ENCODE measurements at places on chromosomes 16 and 17. TPM values are rescaled to one million over a fixed set of nuclear protein-coding genes. Genes with fewer than 3 reads are reported as not detected.

The SPAG5 gene
- total RNA-seq, result 13.7 TPM

The SPNS3 gene
- not detected for total RNA-seq

The FADS6 gene
- not detected for total RNA-seq

The ASGR1 gene
- total RNA-seq, result 0.66 TPM

The CEMP1 gene
- not detected for total RNA-seq

The TRIM72 gene
- total RNA-seq, result under 0.01 TPM

The GHDC gene
- 20.0 TPM for total RNA-seq

The OTOP2 gene
- not detected for total RNA-seq

The ACSM2A gene
- total RNA-seq, result not detected

The SCNN1G gene
- total RNA-seq, result not detected

The TIGD7 gene
- total RNA-seq, result 9.2 TPM

The COPZ2 gene
- total RNA-seq, result 49.8 TPM

The WFIKKN2 gene
- under 0.01 TPM for total RNA-seq

The KRTAP3-2 gene
- not detected for total RNA-seq

The RDM1 gene
- under 0.01 TPM for total RNA-seq

The AGRP gene
- not detected for total RNA-seq

The IL21R gene
- total RNA-seq, result 7.4 TPM

The CD300E gene
- not detected for total RNA-seq

The ITGB4 gene
- 0.17 TPM for total RNA-seq

The FOXF1 gene
- total RNA-seq, result 31.5 TPM

The GNAO1 gene
- 0.26 TPM for total RNA-seq

All from fibroblast of lung (primary cell).